ENCODE measurements at places on chromosomes 3 and 15.

- DNase-seq, result no peak
These were observed 50.3 kb downstream of the MED12L start for GRCh38 chr3:151135541-151136337.

DNA sequence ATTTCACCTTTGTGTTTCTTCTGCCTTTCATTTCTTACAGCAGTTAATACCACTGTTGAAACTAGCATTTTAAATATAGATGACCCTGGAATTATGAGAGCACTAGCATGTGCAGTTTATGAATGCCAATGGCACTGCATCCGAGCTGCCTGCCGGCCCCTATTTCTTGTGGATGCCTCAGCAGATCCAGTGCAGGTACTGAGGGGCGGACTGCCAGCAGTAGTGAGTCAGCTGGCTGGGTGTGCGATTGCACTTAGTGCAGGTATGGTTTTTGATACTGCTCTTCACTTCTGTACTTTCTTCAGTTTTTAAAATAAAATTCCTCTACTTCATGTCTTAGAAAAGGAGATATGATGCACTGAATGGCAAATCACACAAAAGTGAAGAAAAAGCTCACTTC lies 453.0 kb downstream of the DIPK2A start:
- DNase-seq, result no peak

DNA sequence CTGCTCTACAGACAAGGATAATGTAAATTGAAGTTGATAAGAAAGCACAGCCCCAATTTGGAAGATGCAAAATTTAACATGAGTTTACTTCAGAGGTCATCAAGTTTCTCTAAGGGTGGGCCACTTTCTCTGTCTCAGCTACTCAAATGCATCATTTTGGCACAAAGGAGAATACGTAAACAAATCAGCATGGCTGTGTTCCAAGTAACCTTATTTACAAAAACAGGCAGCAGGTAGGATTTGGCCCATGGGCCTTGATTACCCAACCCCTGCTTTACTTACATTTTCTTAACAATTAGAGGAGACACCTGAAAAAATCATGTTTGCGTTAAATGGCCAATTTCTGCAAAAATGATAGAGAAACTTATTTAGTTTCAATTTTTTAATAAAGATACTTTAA lies 181.7 kb downstream of the GBE1 start:
- no peak for DNase-seq

GRCh38 chr3:51982352-51982837 lies 940 bp upstream of the ACY1 start:
- no peak for DNase-seq

DNA sequence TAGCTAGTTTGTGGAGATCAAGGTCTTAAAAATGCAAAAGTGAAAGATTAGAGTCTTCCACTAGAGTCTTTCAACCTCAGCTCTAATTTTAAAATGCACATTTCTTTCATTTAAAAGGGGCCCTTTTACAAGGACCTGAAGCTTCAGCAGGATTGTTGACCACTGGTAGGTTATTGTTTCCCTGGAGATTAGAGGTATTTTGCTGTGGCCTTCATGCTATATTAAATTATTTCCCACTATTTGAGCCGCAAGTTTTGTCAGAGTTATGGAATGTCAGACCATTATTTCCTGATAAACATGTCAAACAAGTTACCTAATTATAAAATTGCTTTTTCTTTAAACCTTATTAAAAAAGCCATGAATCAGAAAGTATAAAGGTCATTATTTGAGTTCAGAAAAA lies 103.1 kb upstream of the CCNL1 start:
- DNase-seq, result no peak

DNA sequence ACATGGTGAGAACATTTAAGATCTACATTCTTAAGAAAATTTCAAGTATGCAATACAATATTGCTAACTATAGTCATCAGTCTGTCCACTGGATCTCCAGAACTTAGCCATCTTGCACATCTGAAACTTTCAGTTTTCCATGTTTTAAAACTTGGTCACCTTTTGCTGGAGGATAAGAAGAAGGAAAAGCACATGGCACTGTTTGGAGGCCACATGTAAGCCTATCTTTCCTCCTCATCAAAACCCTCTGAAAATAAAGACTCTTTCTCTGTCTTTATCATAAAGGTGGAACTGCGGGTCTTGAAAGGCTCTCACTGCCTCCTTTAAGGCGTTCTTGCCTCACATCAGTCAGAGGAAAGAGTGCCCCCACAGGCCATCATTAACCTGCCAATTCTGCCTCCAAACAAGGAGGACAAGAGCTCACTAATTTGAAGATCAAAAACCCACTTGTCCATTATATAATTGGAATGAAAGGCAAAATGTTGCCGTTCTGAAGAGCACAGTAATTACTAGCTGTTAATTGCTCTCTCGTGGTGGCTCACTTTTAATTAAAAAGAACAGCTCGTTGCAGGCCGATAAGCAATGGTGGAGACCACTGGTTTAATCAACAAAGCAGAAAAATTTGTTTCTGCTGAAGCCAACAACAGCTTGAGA lies 157.8 kb downstream of the MECOM start:
- no peak for DNase-seq

DNA sequence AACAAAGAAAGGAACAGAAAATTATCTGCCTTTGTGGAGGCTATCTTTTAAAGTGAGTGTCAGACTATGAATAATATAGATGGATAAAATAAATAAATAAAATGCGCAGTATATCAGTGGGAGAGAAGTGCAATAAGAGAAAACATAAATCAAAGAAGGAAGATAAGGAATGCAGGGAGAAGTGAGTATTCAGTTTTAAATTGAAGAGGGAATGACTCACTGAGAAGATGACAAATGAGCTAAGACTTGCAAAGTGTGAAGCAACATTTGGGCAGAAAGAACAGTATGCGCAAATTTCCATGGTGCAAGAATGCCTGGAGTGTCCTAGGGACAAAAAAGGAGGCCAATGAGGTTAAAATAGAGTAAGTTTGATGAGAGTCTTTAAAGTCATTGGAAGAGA lies 1300.1 kb upstream of the ALCAM start:
- no peak for DNase-seq

GRCh38 chr3:129173206-129173605 lies 10.5 kb downstream of the CNBP start:
- no peak for DNase-seq

- DNase-seq, result no peak
These were observed 352.1 kb downstream of the CHST2 start for GRCh38 chr3:143471705-143472104.

- DNase-seq, result no peak
These were observed 81.1 kb downstream of the LRRK1 start for GRCh38 chr15:101000271-101000681.

- no peak for DNase-seq
These were observed 203.8 kb downstream of the SOX2 start for GRCh38 chr3:181915551-181915950.

GRCh38 chr15:29911705-29912104 lies 89.4 kb upstream of the TJP1 start:
- no peak for DNase-seq

GRCh38 chr15:25950014-25950413 lies 86.9 kb upstream of the ATP10A start:
- DNase-seq, result no peak

DNA sequence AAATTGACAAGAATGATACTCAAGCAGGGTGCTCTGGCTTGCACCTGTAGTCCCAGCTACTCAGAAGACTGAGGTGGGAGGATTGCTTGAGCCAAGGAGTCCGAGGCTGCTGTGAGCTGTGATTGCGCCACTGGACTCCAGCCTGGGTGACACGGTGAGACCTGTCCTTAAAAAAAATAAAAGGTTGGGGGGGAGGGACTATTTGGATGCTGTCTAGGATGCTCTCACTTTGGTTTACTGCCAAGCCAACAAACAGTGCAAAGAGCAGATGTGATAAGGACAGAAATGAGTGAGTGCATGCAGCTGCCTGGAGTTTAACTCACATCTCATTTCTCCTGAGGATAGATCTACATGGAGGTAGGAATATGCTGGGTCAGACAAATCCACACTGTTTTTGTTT lies 130.0 kb downstream of the FRMD4B start:
- no peak for DNase-seq
